ENCODE measurements at places on chromosomes 2 and 18.

GRCh38 chr2:236956031-236956618 is 129.6 kb upstream of the COPS8 start:
- no peak for DNase-seq

DNA sequence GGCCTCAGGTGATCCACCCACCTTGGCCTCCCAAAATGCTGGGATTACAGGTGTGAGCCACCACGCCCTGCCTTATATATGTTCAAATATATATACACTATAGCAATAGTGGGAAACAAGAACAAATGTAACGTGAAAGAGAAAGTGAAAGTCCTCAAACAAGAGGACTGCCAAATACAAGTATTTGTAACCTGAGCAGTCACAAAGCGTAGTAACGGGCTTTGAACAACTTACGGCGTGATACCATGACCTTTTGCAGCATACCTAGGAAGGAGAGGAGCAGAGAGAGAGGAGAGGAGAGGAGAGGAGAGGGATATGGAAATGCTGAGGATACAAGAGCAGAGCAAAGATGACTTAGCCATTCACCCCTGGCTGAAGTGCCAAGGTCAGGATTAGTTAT is 113.8 kb upstream of the RGPD4 start:
- no peak for DNase-seq

DNA sequence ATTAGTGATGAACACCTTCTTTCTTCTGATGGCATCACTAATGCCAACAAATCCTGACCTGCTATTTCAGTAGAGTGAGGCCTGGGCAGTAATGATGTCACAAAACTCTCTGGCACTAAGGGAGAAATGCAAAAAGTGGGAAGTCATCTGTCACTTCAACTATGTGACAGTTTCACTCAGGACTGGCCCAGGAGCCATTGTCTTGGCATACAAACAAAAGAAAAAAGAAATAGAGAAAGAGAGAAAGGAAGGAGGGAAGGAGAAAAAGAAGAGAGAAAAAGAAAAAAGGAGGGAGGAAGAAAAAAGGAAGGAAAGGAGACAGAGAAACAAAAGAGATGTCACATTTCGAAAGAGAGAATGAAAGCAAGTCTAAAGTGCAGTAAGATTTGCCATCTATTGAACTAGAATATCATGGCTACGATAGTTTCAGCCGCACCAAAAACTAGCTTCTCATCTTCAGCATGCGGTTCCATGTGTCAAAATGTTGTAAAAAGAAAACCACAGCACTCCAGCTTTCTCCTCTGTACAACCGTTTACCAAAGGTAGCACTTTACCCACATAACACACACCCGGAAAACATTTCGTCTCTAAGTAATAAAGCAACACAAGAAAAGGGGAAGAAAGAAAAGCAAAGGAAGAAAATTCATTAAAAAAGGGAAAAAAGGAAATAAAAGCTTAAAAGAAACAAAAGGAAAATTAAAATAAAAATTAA is 50.1 kb downstream of the CD226 start:
- DNase-seq, result no peak

GRCh38 chr2:205702576-205702975 is 20.3 kb downstream of the NRP2 start:
- no peak for DNase-seq

- DNase-seq, result no peak
Measured at GRCh38 chr2:8096484-8096883, 585.4 kb upstream of the ID2 start.

DNA sequence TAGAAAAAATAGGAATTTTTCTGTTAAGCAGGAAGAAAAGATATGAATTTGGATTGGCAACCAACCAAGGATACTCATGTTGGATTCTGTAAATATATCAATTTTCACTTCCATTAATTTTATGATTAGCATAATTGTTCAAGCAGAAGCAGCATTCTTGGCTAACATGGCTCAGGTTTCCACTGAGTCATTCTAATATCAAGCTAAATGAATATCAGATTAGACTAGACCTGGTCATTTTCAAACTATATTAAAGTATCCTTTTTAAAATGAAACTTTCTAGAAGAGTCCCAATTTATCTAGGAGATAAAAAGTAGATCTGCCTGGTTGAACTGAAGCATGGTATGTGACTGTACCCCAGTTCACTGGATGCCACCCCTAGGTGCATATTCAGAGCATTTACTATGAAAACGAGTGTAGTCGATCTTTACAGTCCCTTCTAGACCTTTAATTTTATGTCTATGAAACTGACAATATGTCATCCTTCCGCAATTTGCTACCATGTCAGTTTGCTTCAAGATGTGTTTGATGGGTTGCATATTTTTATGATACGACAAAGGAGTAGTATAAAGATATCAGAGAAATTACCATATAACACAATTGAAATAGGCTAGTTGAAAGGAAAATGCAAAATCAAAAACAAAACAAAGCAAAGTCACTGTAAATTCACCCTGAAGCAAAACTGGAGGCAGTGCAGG is 704.9 kb downstream of the ERBB4 start:
- DNase-seq, result no peak

- no peak for DNase-seq
Measured at GRCh38 chr18:55031164-55031563, 71.9 kb upstream of the CCDC68 start.

DNA sequence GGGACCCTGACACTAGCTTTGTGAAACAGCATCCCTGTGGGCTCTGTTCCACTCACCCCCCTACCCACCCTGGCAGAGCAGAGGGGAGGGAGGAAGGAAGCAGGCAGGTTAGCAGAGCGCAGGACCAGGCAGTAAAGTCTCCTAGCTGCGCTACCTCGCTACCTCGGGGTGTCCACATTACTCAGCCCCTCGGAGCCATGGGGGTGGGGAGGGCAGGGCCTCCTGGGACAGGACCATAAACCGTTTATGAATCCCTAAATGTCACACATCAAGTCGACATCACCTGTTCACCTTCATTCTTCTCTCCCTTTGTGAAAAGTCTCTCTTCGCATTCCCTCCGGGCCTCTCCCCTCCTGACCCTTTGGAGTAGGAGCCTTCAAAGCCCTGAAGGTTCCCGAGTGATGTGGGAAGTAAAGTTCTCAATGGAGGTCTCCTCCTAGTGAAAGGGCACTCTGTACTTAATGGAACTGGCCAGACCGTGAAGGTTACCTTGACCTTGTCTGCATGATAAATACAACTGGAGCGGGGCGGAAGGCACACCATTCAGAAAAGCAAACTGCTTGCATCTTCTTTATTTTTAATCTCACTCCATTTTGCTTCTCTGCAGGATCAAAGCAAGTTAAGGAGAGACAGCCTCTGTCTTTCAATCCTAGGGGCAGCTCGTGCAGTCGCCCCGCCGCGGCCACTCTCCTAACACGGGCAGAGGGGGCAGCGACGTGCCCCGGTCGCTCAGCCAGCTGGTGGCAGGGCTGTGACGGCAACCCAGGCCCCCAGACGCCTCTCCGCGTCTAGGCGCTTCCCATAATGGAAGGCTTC is 23.7 kb upstream of the SMAD7 start:
- peak; percentile 42 for DNase-seq

GRCh38 chr2:120852200-120852815 is 116.6 kb downstream of the GLI2 start:
- DNase-seq, result no peak

DNA sequence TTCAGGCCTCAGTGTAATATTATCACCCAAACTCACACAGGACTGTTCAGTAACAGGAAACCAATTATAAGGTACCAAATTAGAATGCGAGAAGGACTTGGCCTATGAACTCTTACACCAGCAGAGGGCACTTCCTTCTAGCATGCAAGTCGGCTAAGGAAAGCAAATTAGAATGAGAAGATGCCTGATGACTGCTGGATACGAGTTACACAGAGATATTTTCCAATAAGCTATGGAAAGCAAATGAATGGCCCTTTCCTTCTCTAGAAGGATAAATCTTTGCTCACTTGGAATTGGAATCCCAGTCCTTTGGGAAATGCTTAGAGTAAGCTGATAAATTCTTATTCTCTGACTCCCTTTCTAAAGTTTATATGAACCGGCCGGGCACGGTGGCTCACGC is 109.8 kb downstream of the AP1S3 start:
- DNase-seq, result no peak

DNA sequence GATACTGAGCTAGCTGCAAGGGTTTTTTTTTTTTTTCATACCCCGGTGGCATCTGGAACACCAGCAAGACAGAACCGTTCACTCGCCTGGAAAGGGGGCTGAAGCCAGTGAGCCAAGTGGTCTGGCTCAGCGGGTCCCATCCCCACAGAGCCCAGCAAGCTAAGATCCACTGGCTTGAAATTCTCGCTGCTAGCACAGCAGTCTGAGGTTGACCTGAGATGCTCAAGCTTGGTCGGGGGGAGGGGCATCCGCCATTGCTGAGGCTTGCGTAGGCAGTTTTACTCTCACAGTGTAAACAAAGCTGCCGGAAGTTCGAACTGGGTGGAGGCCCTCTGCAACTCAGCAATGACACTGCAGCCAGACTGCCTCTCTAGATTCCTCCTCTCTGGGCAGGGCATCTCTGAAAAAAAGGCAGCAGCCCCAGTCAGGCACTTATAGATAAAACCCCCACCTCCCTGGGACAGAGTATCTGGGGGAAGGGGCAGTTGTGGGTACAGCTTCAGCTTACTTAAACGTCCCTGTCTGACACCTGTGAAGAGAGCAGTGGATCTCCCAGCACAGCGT is 5.1 kb upstream of the MIB1 start:
- no peak for DNase-seq

GRCh38 chr2:142722086-142722485 is 155.4 kb upstream of the KYNU start:
- no peak for DNase-seq

- DNase-seq, result no peak
Measured at GRCh38 chr2:157321466-157321865, 4.2 kb downstream of the ERMN start.

GRCh38 chr2:72035518-72036172 is 112.0 kb downstream of the CYP26B1 start:
- DNase-seq, result no peak

GRCh38 chr2:73282924-73283544 is 1.2 kb downstream of the FBXO41 start:
- no peak for DNase-seq

DNA sequence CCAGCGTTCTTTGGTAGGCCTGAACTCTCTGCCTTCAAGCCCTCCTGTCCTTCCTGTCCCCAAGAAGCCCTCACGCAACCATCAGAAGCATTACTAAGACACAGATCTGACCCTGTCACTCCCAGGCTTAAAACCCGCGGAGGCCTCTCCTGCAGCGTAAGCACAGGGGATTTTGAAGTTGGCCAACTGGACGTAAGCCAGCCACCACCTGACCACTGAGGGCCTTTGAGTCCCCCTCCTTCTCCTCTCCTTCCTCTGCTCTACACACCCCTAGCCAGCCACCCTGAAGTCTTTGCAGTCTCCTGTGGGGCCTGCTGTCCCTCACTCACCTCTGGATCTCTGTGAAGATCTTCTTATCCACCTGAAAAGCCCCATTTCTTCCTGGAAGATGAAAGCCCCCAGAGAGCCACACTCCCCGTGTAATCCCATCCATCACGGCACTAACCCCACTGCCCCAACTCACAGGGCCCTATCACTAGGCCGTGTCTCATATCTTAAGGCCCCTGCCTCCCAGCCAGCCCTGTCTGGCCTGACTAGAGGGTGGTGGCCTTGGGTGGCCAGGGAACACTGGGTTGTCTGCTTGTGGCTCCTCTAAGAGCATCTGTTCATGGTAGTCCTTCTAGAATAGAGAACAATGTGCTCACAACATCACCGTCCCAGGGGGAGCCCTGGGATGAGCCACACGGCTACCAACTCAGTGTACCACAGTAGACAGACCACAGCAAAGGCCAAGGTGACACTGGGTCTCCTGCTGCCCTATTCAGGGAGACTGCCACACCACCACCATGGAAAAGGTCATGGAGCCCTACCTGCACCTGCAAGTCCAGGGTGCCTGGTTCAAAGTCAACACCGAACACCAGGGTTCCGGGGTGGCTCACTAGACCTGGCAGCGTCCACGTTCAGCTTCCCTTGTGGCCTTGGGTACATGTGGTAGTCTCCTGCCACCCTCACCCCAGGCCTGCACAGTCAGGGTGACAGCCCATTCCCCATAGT is 191.6 kb downstream of the ZBTB7C start:
- DNase-seq, result no peak

- no peak for DNase-seq
Measured at GRCh38 chr2:34729845-34730244, 1130.7 kb upstream of the FAM98A start.

- DNase-seq, result no peak
Measured at GRCh38 chr2:86453836-86454235, 12.7 kb downstream of the KDM3A start.

DNA sequence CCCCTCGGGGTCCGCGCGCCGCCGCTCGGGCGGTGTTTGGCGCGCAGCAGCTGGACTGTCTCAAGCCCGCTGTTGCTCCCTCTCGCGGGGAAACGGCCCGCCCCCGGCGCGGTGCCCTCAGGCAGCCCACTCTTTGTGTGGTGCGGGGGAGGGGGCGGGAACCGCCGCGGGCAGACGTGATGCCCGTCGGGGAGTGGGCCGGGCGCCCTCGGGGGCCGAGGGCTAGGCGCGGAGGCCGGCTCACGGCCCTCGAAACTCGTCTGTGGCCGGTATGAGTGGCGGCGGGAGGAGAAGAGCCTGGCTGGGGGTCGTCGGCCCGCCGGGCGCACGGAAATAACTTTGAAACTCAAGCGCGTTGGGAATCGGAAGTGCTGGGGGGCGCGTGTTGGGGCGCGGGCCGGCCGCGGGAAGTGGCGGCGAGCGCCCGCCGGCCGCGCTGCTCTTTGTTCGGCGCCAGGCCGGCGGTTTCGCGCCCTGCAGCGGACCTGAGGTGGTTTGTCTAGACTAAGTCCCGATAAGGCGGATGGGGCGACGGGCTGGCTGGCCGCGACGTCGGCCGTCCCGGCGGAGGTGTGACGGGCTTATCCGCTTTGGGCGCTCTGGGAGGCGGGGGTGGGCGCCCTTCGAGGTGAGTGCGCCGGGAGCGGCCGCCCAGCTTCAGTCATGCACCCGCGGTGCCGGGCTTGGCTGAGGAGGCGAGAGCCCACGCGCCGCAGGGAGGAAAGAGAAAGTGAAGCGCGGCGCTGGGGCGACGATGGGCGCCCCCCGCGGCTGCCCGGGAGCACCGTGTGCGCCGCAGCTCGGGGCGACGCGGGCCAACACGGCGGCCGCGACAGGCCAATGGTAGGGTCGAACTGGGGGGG is 679 bp downstream of the PTMA start:
- peak; percentile 55 for DNase-seq

GRCh38 chr2:28172114-28172898 is 220.4 kb upstream of the FOSL2 start:
- DNase-seq, result no peak

DNA sequence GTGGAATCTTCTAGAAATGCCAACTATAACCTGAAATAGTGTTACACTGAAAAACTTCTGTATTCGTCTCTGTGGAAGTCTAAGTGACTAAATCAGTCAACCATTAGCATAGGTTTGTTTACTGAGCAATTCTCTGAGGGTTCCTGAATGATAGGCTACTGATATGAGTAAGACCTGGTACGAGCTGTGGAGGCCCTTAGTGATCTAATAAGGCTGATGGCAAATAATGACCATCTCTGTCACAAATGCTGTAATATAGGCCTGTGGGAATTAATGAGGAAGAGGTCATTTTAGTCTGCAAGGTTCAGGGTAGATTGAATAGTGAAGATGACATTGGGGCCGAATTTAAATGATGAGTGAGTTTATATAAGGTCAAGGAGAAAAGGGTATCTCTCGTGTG is 82.5 kb downstream of the MGAT5 start:
- no peak for DNase-seq

- no peak for DNase-seq
Measured at GRCh38 chr18:9753846-9754245, 45.7 kb downstream of the RAB31 start.

- no peak for DNase-seq
Measured at GRCh38 chr2:103402944-103403343, 641.1 kb downstream of the TMEM182 start.
